ENCODE measurements at places on chromosomes 7 and 10.
A peak's percentile ranks its signal among the peaks of the same experiment; 100 is the strongest.

GRCh38 chr10:109696981-109697775 is 226.1 kb downstream of the XPNPEP1 start:
- H3K36me3 ChIP-seq, result no peaks in the 10 kb centered on the region
- H3K4me3 ChIP-seq, result no peak overlapping the region
- no peaks in the 10 kb centered on the region for H3K4me1 ChIP-seq
- no peak overlapping the region for H3K27ac ChIP-seq
- H3K27me3 ChIP-seq, result no peaks in the 10 kb centered on the region

GRCh38 chr7:27958933-27959548 is 219.1 kb downstream of the TAX1BP1 start:
- DNase-seq, result no peak
- H3K36me3 ChIP-seq, result no peaks in the 10 kb centered on the region
- no peaks in the 10 kb centered on the region for H3K4me1 ChIP-seq

DNA sequence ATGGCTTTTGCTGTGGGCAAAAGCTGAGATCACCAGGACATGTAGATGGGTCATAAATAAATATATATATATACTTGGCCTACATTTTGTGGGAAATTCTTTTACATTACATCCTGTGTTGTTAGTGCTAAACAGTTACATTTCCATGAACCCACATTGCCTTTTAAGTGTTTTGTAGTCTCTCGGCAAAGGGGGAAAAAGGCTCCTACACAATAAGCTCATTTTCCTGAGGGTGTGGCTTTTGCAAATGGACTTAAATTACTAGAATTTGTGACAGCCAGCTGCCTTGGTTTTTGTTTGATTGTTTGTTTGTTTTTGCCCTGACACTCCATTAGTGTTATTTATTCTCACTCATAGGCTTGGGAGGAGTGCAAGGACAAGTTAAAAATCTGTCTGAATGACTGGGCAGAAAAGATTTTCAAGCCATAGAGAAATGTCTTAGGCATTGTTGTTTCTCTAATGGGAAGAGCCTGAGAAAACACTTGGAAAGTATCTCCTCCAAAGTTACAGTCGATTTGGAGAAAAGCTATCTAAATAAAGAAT is 128.8 kb downstream of the DGKB start:
- H3K4me3 ChIP-seq, result no peak overlapping the region
- no peaks in the 10 kb centered on the region for H3K36me3 ChIP-seq
- no peak overlapping the region for H3K27ac ChIP-seq
- no peaks in the 10 kb centered on the region for H3K27me3 ChIP-seq
- H3K4me1 ChIP-seq, result peaks cover 3% of the 10 kb centered on the region

DNA sequence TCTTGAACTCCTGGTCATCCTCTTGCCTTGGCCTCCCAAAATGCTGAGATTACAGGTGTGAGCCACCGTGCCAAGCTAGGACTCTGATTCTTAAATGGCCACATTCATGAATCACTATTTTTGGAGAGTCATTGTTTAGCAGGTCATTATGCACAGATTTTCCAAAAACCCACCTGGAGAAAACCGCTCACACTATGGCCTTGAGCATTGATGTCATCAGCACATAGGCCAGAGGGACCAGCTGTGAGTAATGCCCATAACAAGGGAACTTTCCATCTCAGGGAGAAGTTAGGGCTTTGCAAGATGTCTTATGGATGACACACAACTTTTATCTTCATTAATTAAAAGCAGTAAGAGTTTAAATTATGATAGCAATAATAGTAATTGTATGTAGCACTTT is 86.4 kb upstream of the KIF5B start:
- H3K4me3 ChIP-seq, result no peak overlapping the region
- no peaks in the 10 kb centered on the region for H3K27me3 ChIP-seq
- H3K4me1 ChIP-seq, result peaks cover 22% of the 10 kb centered on the region
- no peak for DNase-seq
- H3K36me3 ChIP-seq, result no peaks in the 10 kb centered on the region

- no peaks in the 10 kb centered on the region for H3K4me1 ChIP-seq
- peak overlapping the region; percentile 0 for H3K27ac ChIP-seq
- no peak for DNase-seq
- H3K27me3 ChIP-seq, result no peaks in the 10 kb centered on the region
These were observed 95.5 kb downstream of the MAP3K8 start for GRCh38 chr10:30529373-30529998.

DNA sequence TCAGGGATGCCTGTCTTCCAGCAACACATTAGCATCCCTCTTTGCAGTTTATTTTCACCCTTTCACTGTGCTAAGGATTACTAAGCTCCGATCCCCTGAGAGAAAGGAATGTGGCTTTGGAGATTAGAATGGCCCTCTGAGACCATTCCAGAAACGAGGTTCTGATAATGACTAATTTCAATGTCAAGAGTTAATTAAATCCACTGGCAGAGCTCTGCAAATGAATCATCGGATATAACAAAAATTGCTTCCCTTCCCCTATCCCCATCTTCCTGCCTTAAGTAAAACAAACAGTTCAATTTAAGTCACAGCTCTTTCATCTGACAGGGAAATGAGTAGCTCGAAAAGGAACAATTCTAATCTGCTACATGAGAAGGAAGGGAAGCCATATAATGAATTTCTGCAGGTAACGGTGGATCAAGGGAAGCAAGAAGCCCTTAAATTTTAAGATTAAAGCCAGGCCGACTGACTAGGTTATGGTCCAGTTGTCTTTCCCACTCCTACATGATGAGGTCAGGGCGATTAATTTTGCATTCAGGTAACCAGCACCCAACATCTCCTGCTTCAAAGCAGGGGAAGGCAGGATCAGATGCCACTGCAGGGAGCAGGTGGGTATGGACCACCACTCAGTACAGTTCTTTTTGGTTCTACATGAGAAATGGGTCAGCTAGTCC is 50.5 kb downstream of the MALSU1 start:
- DNase-seq, result no peak
- no peak overlapping the region for H3K4me3 ChIP-seq
- H3K4me1 ChIP-seq, result no peaks in the 10 kb centered on the region
- H3K27me3 ChIP-seq, result no peaks in the 10 kb centered on the region
- H3K36me3 ChIP-seq, result no peaks in the 10 kb centered on the region

- peak overlapping the region; percentile 72 for H3K27ac ChIP-seq
- no peaks in the 10 kb centered on the region for H3K36me3 ChIP-seq
- H3K4me3 ChIP-seq, result no peak overlapping the region
- H3K27me3 ChIP-seq, result no peaks in the 10 kb centered on the region
- DNase-seq, result no peak
These were observed 95.3 kb downstream of the CCSER2 start for GRCh38 chr10:84423719-84424118.
